ENCODE measurements at places on chromosomes 1 and 21.

DNA sequence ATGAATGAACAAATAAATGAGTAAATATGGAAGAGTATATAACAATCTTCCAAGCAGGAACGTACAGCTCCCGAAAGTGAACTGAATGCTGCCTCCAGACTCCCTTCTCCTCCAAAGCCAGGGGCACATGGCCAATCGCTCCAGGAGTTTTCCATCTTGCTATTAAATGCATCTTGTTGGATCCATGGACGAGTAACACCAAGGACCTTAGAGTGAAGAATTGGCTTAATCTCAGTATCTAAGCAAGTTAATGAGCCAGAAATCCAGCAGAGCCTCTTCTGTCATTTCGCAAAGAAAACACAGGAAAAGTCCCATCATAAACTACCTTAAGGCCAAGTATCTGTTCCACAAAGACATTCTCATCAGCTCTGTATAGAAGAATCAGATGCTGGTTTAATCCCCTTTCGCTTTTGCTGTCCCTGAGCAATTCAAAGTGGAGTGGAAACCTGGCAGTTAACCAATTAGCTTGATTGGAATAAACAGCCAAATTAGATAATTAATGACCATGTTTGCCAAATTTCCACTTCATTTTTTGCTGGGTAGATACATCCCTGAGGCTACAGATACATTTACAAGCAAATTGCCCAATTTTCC lies 116.0 kb downstream of the MIS18A start:
- DNase-seq, result no peak

GRCh38 chr1:77513839-77514763 lies 168.4 kb downstream of the ZZZ3 start:
- DNase-seq, result no peak

DNA sequence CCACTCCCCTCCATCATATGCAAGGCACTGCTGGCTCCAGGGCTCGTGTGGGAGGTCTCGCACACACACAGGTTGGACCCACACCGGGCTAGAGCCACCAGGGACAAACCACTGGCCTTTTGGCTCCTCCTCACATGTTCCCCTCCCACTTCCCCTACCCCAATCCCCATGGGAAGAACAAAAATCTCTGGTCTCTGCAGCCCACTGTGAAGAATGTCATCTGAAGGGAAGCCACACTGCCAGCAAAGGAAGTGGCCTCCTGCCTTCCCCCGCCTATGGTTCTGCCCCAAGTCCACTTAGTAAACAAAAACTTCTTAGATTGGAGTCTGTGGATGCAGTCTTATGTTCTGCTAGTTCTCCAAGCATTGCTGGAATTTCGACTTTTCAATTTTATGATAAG lies 24.2 kb downstream of the OLFML3 start:
- DNase-seq, result no peak

DNA sequence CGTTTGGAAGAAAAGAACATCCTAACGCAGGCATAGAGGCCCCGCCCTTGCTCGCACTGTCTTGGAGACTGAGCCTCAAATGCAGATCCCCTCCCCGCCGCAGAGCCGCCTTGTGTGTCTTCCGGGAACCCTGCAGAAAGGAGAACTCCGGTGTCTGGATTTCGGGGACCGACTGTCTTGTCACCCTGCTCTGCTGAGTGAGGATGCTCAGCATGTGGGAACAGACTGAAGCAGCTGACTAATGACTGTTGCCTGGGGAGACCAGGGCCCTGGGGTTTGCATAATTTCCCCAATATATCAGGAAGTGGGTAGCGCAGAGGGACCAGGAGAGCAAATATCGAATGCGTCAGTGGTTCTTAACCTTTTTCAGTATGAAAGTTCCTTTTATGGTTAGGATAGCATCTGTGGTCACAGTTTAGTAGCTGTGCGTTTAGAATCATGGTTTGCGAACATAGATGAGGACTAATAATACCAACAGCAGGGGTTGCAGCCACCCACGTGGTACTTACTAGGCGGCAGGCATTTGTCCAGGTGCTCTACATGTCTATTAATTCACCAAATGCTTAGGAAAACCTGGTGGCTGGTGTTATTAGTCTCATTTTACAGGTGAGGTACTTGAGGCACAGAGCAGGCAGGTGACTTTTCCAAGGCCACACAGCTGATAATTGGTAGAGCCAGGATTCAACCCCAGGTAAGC lies 14.3 kb downstream of the GPR137B start:
- no peak for DNase-seq

DNA sequence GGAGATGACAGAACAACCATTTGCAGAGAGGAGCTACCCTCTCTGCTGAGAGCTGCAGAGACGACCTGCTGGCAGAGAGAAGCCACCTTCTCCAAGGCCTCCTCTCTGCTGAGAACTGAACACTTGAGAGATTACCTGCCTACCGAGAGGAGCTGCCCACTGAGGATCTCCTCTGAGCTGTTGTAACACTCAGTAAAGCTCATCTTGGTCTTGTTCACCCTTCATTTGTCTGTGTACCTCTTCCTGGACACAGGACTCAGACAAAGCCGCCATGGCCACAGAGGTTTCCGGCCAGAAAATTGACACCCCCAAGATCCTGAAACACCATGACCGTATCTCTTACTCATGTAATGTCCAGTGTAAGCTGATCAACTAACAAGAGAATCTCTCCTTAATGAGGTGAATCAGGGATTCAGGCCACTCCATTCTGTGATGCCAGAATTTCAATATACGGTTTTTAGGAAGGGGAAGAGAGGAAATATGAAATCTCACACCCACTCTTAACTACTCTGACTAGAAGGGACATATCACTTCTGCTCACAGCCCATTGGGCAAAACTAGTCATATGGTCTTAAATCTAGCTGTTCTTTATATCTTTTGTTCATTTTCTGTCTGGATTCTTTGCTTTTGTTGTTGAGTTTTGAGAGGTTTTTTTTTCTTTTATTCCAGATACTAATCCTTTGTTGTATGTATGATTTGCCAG lies 83.8 kb downstream of the RHOU start:
- no peak for DNase-seq
